ENCODE measurements at places on chromosomes 1 and 21. TPM values are rescaled to one million over a fixed set of nuclear protein-coding genes. Genes with fewer than 3 reads are reported as not detected.

- no peaks in the 10 kb centered on the region for H3K27me3 ChIP-seq
- peak overlapping the region; percentile 76 for H3K4me3 ChIP-seq
- peak; percentile 80 for DNase-seq
- H3K4me1 ChIP-seq, result peaks cover 31% of the 10 kb centered on the region
Observed at GRCh38 chr1:66300972-66301451, 232.9 kb upstream of the SGIP1 start.

GRCh38 chr1:42765832-42766740 lies 742 bp downstream of the P3H1 start:
- H3K27ac ChIP-seq, result no peak overlapping the region
- H3K4me3 ChIP-seq, result no peak overlapping the region
- no peaks in the 10 kb centered on the region for H3K27me3 ChIP-seq
- H3K36me3 ChIP-seq, result peaks cover 18% of the 10 kb centered on the region
- peak; percentile 76 for DNase-seq

GRCh38 chr1:181033799-181034451 lies at the start of gene MR1:
Gene MR1, plus strand, starts transcription at chr1:181033983. Its CDS starts 25 bp downstream, at chr1:181034008.
- peaks cover 51% of the 10 kb centered on the region for H3K4me1 ChIP-seq
- H3K4me3 ChIP-seq, result peak within 1 kb of the TSS; percentile 96
- H3K36me3 ChIP-seq, result peaks cover 13% of the 10 kb centered on the region
- DNase-seq, result peak; percentile 88

- peaks cover 62% of the 10 kb centered on the region for H3K4me1 ChIP-seq
- H3K4me3 ChIP-seq, result peak overlapping the region; percentile 55
- peak; percentile 85 for DNase-seq
- H3K36me3 ChIP-seq, result peaks cover 2% of the 10 kb centered on the region
- no peaks in the 10 kb centered on the region for H3K27me3 ChIP-seq
- H3K27ac ChIP-seq, result peak overlapping the region; percentile 51
Observed at GRCh38 chr1:168443899-168444298, 99.9 kb downstream of the XCL2 start.

The AIM2 gene
- total RNA-seq, result 75.9 TPM

DNA sequence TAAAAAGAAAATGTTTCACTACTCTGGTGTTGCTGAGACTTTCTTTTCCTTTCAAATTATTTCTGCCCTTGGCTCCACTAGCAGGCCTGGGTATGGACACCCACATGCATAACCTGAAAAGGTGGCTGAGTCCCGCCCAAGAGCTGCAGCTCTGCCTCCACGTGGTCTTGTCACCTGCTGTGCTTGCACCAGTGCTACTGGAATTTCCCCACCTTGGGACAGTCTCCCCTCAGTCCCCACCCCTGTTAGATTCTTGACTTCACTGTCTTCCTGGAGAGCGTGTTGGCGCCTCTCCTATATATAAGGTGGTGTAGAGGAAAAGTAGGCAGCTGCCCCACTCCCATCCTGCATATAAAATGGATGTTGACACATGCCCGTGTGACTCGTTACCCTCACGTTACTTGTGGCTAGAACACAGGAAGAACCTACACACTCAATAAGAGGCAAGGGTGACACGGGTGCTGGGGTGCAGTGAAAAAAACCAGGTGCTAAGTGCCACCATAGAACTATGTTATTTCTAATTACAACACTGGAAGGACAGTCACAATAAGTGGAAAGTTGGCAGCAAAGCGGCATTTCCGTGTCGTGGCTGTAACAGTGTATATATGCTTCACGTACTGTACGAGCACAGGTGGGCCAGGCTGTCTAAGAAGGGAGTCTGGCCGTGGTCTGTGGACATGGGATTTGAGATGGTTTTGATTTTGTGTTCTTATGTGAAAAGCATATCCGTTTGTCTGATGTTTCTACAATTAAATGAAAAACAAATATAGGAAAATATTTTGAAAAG lies 61.0 kb downstream of the POFUT2 start:
- no peak overlapping the region for H3K4me3 ChIP-seq
- H3K36me3 ChIP-seq, result no peaks in the 10 kb centered on the region
- peaks cover 30% of the 10 kb centered on the region for H3K4me1 ChIP-seq
- H3K27me3 ChIP-seq, result peaks cover 1% of the 10 kb centered on the region
- no peak overlapping the region for H3K27ac ChIP-seq

The KCND3 gene
- total RNA-seq, result not detected

DNA sequence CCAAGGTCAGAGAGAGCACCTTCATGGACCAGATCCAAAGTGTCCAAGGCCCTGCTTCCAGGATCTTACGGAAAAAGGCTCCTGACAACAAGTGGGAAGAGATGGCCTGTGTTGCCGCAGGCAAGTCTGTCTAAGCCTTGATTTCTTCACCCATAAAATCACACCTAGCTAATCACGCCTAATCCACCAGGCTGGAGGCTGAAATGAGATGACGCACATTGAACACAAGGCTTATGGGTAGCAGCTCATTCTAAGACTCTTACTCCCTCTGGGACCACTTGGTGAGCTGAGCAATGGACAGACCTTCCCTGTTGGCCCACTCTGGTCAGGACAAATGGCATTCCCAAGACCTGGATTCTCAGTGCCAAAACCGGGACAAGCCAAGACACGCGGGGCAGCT lies 38.2 kb downstream of the GRIK3 start:
- H3K36me3 ChIP-seq, result no peaks in the 10 kb centered on the region
- no peak for DNase-seq
- no peaks in the 10 kb centered on the region for H3K4me1 ChIP-seq
- peaks cover 4% of the 10 kb centered on the region for H3K27me3 ChIP-seq
